Occipital lobe (tissue), 3 donors: ENCODE measurements at places on chromosomes 7 and 10. TPM values are rescaled to one million over a fixed set of nuclear protein-coding genes. Genes with fewer than 3 reads are reported as not detected.

GRCh38 chr10:93390306-93391090, 91.6 kb downstream of the MYOF start:
- DNase-seq, result no peak

The AFAP1L2 gene
- total RNA-seq, result 8.1 TPM

The CHN2 gene
- total RNA-seq, result 76.3 TPM

The ACTL6B gene
- total RNA-seq, result 109 TPM

GRCh38 chr10:46250898-46251856, 35.6 kb upstream of the ANTXRL start:
- no peak for DNase-seq

- DNase-seq, result no peak
Observed at GRCh38 chr10:101840102-101840684, 3.4 kb downstream of the KCNIP2 start.

GRCh38 chr10:119217991-119218490, 10.7 kb downstream of the GRK5 start:
- DNase-seq, result no peak

The FGL2 gene
- total RNA-seq, result 3.4 TPM

- no peak for DNase-seq
Observed at GRCh38 chr10:15751046-15751445, 31.3 kb upstream of the ITGA8 start.

The CPSF4 gene
- 24.2 TPM for total RNA-seq

DNA sequence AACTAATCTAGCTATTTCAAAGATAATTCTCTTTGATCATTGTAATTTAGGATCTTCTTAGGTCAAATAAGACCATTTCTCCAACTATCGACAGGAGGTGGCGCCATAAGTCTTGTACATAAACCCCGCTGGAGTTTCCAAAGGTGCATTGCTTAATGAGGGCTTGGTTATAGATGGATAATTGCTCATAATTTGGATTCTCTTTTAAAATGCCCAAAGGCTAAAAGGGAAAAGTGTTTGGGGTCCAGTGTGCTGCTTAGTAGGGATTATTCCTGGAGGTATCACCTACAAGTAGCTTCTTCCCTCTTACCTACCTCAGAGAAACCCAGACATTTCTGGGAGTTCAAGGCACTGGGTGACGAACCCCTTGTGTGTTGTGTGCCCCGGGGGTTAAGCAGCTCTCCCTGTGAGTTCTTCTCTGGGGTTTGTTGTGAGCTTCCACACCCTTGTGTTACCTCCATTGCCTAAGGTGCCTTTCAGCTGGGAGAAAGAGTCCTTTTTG, 75.2 kb downstream of the PAXIP1 start:
- DNase-seq, result no peak

DNA sequence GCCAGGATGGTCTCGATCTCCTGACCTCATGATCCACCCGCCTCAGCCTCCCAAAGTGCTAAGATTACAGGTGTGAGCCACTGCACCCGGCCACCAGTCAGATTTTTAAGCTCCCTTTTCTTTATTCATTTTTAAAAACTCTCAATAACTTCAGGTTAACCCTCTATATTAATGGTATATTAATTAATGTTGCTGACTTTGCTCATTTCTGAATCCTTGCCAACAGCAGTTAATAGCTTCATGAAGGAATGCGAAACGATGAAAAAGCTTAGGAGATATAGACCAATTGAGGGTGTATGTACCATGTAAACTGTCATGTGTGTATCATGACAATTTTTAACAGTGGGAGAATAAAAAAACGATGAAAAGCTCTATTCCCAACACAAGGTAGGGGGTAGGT, 27.5 kb downstream of the PNPLA8 start:
- DNase-seq, result no peak

The HELLS gene
- 18.9 TPM for total RNA-seq

DNA sequence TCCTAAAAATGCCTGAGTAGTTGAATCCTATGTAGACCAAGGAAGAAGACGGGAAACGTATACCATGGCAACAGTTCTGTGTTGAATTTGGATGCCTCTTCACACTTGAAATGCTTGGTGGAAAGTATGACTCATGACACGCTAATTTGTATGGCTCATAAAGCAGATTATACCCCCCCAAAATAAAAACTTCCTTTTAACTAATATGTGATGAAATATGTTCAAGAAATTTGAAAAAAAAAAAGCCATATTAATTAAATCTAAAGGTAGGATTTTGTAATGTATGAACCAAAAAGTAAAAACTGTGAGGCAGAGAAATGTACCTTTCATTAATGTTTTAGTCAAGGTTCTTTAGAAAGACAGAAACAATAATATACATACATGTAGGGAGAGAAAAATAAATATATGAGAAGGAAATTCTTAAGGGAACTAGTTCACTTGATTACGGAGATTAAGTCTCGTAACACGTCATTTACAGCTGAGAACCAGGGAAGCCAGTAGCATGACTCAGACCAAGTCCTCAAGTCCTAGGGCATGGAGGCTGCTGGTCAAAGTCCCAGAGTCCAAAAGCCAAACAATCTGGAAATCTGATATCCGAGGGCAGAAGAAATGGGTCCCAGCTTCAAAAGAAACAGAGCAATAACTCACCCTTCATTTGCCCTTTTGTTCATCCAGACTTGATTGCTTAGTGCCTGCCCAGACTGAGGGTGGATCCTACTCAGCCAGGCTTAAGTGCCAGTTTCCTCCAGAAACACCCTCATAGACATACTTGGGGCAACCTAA, 485.1 kb downstream of the SEMA3D start:
- DNase-seq, result no peak

The SPDYE3 gene
- total RNA-seq, result not detected

- no peak for DNase-seq
Observed at GRCh38 chr7:19439517-19439916, 269.3 kb downstream of the POLR1F start.

GRCh38 chr10:83533290-83533689, 606.0 kb upstream of the GHITM start:
- DNase-seq, result no peak

DNA sequence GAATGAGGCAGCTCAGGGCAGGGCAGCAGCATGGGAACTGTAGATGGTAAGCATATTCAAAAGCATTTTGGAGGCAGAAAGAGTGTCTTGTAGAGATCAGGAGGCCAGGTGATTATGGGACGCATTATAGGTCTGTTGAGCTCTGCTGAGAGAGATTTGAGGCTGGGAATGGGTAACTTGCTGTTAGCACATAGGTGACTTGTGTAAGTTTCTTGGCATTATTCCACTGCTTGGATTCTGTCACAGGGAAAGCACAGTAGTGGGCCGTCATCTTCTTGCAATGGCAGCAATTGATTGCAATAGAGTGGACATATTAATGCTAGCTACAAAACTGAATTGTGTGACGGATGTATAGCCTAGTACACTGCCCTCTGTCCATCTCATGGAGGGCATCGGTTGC, 434.3 kb upstream of the IGFBP3 start:
- DNase-seq, result no peak

The HOXA2 gene
- total RNA-seq, result not detected

The CFAP69 gene
- 6.2 TPM for total RNA-seq

DNA sequence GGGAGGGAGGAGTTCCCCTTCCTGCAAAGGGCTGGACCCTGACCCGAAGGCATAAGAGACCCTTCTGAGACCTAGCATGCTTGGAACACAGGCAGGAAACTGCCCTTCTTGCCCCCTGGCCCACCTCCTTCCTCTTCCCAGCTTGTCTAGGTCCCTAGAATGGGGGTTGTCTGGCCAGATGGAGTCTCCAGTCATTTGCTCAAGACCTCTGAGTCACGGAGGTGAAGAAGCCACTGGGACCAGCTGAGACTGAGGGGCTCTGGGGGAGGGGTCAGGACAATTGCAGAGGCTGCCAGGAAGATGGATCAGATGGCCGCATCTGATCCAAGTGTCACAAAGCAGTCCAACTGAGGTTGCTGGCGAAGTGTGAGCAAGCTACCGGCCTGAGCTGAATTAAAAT, 46.2 kb downstream of the COL13A1 start:
- no peak for DNase-seq

DNA sequence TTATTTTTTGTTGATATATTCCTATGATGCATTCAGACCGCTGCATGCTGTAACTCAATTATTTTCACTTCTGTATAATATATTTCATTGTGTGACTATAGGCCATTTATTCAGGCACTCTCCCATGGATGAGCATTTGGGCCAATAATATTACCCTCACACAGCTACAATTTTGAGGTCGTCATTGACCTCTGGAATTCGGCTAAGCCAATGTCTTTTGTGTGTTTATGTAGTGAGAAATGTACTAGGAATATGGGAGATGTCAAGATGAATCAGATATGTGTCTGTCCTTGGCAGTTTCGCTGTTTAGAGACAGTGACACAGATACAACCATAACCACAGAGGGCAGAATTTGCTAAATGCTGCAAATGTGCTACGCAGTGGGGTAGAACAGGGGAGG, 474.2 kb downstream of the ADRA2A start:
- DNase-seq, result no peak

The RGS10 gene
- total RNA-seq, result 10.5 TPM

DNA sequence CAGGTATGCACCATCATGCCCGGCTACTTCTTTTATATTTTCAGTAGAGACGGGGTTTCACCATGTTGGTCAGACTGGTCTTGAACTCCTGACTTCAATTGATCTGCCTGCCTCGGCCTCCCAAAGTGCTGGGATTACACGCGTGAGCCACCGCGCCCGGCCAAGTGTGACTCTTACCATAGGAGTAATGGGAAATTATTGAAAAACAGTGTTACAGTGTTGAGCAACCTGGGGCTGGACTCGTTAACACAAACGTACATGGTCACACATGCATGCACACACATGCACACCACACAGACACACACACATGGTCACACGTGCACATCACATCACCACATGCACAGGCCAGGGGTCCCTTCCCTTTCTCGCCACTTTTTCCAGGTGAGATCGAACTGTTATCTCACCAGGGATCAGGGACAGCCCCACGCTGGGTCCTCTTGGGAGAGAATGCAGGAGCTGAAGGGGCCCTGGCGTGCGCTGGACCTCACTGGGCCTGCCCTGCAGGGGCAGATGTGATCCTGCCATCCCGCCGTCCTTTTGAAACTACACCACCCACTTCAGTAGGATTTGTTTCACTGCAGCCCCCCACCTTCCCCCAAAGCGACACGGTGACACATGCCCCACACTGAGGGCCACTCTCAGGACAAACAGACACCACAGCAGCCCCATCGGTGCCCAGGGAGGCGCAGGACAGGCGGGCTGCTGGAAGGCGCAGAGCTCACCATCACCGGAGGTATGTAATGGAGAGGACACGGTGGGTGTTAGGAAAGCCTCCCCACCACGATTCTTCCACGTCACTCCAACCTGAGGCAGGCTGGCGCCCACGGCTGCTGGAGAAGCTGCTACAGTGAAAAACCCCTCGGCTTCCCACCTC, 10.2 kb downstream of the RADIL start:
- DNase-seq, result no peak

The SLC26A5 gene
- not detected for total RNA-seq

DNA sequence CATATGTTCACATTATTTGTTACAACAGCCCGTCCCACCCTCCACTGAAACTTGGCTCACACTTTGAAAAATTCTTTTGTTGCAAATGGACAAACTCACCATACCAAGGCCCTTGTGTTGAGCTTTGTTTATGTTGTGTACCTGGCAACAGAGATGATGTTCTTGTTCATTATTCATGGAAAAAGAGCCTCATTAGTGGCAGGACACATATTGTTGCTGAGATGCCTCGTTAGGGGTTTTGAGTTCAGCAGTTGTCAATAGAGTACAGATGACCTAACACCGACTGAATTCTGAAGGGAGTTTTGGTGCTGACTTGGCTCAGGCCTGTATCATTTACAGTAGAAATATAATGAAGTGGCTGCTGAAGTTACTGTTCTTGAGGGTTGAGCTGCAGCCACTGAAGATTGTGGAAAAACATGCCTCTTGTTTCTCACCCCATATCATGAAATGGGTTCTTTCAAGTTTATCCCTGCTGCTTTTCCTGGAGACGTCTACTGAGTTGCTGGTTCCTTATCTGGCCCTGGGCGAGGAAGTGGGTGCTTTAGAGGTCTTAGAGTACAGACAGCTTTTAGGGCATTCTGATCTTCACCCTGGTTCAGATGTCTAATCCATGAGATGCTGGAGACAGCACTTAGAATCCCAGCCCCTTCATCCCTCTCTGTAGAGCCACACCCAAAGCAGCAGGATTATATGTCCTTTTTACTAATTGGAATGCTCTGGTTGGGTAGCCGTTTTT, 149.7 kb downstream of the WNT2 start:
- DNase-seq, result no peak
